ENCODE measurements at places on chromosomes 16 and 17.

- DNase-seq: no peak
Measured at GRCh38 chr17:18965530-18966236, 13.7 kb downstream of the SLC5A10 start.

GRCh38 chr17:6304894-6305612 is 129.9 kb downstream of the AIPL1 start:
- DNase-seq: no peak

DNA sequence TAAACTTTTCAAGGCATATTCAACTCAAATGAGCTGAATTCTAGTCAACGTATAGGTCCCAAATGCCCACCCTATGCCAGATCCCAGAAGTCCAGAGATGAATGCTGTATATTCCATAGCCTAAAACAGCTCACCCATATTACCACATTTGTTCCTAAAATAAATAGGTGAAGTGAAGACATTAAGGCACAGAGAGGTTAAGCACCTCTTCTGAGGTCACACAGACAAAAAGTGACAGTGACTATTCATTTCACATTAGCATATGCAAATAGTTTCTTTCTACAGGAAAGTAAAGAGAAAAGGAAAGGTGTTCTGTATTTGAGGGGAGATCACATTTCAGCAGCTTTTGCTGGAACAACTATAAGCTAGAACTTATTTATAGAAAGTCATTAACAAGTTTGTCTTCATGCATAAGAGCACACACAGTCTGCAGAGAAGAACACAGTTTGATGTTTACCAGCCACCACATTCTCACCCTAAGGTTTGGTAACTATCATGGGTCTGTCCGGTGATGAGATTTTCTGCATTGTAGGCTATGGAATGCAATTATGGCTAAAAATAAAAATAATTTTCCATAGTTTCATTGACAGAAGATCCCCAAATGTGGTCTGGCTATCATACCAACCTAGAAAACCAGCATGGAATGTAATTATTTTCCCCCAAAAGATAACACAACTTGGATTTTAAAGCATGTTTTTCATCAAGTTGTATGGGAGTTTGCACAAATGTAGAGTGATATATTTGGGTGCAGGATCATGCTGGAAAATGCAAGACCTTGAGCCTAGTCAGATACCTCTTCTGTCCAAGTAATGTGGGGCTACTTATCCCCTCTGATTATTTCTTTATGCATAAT is 402.1 kb downstream of the UTP18 start:
- DNase-seq: no peak

DNA sequence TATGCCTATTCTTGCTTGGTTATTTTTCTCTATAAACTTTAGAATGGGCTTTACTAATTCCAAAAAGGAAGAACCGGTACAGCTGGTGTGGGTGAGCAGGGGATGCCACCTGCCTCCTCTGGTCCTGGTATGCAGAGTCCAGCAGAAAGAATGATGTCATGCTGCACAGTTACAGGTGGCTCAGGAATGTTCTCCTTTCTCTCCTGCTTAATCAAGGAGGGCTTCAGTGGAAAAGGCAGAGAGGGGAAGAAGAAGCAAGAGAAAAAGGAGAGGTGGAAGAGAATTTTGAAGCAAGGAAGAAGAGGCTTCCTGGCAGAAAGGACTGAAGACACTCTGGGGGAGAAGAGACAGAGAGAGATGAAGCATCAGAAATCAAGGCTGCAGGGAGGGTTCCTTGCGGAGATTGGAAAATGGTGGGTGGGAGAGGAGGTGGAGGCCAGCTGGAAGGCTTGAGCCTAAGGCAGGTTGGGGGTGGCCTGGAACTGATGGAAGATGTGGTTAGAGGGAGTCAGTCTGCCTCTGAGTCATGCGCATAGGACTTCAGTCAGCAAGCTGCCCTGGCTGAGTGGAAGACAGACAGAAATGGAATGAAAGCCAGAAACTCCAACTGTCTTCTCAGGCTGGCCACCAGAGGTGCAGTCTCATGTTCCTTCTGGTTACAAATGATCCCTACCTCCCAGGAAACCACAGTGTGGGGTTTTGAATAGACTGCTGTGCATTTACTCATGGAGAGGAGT is 64.6 kb upstream of the CRHR1 start:
- peak; percentile 34 for DNase-seq

GRCh38 chr17:14579716-14580115 is 278.8 kb downstream of the HS3ST3B1 start:
- no peak for DNase-seq

GRCh38 chr17:66446419-66446818 is 144.0 kb downstream of the PRKCA start:
- DNase-seq: no peak

DNA sequence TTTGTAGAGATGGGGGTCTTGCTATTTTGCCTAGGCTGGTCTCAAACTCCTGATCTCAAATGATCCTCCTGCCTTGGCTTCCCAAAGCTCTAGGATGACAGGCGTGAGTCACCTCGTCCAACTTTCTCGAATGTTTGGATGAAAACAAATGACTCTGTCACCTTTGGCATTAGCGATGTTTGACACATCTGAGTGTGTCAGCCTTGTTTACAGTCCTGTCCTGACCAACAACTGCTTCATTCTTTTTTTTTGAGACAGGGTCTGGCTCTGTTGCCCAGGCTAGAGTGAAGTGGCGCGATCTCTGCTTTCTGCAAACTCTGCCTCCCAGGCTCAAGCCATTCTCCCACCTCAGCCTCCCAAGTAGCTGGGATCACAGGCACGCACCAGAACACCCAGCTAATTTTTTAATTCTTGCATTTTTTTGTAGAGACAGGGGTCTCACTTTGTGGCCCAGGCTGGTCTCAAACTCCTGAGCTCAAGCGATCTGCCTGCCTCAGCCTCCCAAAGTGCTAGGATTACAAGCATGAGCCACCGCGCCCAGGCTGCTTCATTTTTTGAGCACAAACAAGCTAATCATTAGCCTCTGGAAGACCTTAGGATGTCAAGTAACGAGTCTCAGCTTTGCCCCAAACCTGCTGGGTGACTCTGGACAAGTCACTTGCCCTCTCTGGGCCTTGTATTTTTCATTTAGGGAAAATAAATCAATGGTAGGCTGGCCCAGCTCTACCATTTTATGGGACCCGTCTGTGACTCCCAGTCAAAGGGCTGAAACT is 7.4 kb downstream of the MYH11 start:
- no peak for DNase-seq

DNA sequence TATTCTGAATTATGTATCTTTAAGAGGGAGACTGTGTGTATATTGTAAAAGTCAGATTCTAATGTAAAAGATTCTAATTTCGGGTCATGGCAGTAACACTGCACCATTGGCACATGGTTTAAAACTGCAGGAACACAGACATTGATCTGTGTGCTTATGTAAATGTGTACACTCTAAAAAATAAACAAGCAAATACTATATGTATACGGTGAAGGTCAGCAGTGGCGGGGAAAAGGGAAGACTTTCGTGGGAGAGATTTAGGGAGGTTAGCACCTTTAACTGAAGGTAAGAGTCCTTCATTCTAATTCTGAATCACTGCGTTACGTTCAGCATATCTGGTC is 157.8 kb upstream of the FAM20A start:
- DNase-seq: no peak

DNA sequence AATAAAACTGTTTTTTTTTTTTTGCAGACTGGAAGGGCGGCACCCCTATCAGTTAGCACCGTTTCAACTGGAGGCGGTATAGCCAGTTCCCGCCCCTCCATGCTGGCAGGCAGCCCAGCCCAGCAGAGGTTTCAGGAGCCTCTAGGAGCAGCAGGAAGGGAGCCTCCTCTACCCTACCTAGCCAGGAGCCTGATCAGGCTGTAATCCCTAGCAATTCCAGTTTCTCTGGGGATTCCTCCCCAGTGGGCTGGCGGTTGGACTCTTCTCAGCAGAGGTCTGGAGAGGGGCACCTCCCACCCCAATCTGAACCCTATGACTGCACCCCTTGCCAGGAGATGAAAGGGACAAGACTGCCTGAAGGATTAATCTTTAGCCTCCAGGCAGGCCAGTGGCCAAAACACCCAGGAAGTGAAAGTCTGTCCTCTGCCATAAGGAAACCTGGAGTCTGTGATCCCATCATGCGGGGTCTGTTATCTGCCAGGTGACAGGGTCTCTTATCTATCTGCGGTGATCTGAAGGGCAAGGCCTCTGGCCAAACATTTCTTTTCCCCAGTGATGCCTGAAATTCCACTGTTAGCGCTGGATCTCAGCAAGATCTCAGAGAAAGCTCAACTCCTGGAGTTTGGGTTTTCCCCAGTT is 4.9 kb upstream of the CDH1 start:
- DNase-seq: no peak

DNA sequence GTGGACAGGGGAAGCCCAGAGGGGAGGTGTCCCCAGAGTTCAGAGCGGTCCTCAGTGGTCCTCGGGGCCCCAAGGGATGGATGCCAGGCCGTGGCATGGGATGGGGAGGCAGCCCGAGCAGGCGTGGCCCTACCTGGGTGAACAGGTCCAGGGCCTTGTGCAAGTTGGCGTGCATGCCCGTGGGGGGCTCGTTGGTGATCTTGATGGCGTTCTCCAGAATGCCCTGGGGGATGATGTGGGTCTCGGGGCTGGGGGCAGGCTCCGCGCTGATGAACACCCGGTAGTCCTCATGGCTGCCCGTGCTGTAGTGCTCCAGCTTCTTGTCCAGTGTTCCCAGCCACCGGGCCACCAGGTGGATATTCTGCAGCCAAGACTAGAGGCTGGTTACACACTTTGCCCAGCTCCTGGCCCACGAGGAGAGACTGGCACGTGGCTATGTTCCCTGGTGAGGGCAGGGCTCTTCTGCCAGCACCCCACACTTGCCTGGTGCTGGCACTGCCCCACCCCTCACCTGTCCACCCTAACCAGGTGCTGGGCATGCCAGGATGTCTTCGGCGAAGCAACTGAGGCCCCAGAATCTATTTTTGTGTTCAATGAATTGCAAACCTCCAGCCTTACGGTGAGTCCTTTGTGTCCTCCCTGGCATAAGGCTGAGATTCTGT is 59.2 kb downstream of the PGS1 start:
- DNase-seq: no peak

DNA sequence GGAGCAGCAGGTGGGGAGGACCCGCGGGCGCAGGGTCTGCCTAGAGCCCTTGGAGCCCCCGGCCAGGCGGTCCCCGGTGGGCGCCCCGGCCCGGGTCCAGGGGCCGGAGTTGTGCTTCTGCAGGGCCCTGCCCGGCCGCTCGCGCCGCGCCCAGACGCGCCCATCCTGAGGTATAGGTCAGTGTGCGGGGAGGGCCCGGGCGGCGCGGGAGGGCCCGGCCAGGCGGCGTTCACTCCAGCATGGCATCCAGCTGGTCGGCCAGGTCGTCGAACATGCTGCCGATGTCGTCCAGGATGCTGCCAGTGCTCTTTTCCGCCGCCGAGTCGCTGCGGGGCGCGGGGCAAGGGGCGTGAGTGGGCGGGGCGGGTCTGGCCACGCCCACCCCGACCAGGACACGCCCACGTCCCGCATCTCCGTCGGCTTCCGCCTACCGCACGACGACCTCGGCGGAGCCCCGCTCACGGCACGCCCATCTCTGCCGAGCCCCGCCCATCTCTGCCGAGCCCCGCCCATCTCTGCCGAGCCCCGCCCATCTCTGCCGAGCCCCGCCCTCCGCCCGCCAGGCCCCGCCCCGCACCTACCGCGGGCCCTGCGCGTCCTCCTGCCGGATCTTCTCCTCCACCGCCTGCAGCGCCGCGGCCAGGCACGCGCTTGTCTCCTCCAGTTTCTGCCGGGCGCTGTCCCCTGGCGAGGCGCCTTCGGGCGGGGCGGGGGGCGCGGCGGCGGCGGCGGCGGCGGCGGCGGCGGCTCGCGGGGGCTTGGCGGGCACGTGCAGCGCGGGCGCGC is 17.9 kb downstream of the CASKIN1 start:
- DNase-seq: no peak

DNA sequence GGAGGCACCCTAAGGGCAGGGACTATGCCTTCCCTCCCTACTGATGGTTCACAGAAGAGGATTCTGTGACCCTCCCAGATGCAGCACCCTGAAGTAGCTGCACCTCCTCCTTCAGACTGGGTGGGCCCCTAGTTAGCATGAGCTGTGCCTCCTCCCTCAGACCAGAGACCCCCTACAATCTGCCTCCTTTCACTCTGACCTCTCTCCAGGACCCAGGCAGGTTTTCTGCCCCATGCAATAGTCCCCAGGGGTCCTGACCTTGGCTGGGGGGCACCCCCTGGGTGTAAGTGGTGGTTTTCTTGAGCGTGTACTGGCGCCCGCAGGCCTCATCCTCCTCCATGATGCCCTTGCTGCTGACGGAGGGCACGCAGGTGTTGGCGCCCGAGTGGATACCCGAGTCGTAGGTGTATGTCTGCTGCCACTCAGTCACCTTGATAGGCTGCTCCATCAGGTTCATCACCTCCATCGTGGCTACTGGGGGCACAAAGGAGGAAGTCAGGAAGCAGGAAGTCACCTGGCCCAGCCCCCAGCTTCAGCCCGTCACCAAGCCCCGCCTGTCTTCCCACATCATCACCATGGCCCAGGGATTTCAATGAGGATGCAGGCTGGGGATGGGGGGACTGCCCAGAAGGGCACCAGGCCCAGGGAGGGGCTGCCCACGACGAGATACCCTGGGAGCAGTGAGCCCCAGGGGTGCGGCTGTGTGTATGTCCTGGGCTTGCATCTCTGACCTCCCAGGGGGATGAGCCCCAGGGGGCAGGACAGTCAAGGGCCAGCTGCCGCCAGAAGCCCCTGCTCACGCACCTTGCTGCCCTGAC is 14.9 kb downstream of the JUP start:
- no peak for DNase-seq

- DNase-seq: no peak
Measured at GRCh38 chr17:53797501-53797900, 25.2 kb upstream of the KIF2B start.

GRCh38 chr17:81909966-81910839 is 996 bp downstream of the PCYT2 start:
- DNase-seq: no peak

- DNase-seq: no peak
Measured at GRCh38 chr16:15043344-15043743, 12.5 kb downstream of the NTAN1 start.

GRCh38 chr17:40287494-40288369 is at the start of gene CDC6:
Gene CDC6, plus strand, starts transcription at chr17:40287879. Its CDS starts 1,542 bp downstream, at chr17:40289421.
- DNase-seq: peak; percentile 90

DNA sequence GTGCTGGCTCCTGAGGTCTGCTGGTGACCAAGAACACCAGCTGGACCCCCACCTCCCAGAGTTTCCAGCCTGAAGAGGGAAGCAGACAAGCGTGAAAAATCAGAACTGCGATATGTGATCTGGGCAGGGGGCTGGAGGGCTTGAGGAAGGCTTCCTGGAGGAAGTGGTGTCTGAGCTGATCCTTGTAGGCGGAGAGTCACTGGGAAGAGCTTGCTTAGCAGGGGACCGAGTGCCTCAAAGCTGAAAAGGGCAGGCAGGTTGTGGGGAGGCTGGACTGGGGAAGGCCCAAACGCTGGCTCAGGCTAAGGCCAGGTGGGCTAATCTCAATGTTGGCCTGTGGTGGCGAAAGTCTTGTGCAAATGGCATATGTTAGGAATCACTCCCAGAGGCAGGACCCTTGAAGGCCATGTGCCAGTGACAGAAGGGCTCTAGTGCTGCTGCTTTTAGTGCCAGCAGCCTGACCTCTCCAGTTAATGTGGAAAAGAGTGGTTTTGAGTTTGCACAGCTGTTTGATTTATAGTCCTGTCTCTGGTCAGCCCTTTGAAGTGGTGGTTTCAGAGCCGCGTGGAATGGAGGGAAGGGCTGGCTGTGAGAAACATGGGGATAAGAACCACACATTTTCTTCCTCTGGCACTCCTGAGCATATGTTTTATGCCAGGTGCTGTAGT is 85.3 kb upstream of the LGALS9 start:
- no peak for DNase-seq

GRCh38 chr17:74042744-74043486 is 160.6 kb upstream of the RPL38 start:
- peak; percentile 48 for DNase-seq

Measured in GOT3 (cell line).